ENCODE measurements at places on chromosomes 16 and 17. TPM values are rescaled to one million over a fixed set of nuclear protein-coding genes. Genes with fewer than 3 reads are reported as not detected.

PITPNM3 gene
- polyA plus RNA-seq: 10.2 TPM

LCAT gene
- 29.5 TPM for polyA plus RNA-seq

DPEP1 gene
- polyA plus RNA-seq: 43.9 TPM

ADCY9 gene
- 7.5 TPM for polyA plus RNA-seq

METTL2A gene
- polyA plus RNA-seq: 22.0 TPM

CCL8 gene
- polyA plus RNA-seq: not detected

GRCh38 chr16:73275024-73275423 lies 227.1 kb upstream of the ZFHX3 start:
- DNase-seq: no peak

DNA sequence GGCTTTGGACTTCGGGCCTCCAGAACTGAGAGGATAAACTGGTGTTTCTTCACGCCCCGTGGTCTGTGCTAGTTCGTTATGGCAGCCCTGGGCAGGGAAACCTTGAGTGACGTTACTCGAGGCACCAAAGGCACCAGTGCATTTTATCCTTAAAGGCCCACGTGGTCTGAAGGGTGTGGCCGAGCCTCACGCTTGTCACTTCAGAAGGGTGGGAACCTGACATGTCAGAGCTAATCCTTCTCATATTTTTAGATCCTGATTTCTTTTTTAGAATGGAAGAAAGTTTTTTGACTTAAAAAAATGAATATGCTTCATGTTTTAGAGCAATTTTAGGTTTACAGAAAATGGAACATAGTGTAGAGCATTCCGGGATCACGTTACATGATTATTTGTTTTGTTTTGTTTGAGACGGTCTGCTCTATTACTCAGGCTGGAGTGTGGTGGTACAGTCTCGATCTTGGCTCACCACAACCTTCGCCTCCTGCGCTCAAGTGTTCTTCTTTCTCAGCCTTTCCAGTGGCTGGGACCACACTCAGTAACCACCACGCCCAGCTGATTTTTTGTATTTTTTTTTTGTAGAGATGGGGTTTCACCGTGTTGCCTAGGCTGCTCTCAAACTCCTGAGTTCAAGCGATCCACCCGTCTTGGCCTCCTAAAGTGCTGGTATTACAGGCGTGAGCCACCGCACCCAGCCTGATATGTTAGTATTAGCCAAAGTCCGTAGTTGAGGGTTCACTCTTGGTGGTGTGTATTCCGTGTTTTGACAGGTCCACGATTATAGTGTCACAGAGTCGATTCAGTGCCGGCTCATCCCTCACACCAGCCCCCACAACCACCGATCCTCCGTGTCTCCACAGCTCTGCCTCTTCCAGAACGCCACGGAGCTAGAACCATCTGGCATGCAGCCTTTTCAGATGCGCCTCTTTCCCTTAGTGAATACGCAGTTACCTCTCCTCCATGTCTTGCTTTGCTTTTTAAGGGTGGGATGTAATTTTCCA lies 47.9 kb downstream of the RAB11FIP3 start:
- no peak for DNase-seq

GRCh38 chr16:4051591-4051990 lies 64.7 kb downstream of the ADCY9 start:
- no peak for DNase-seq

- DNase-seq: no peak
These were observed 10.3 kb upstream of the GSG1L start for GRCh38 chr16:28073836-28074235.

- DNase-seq: no peak
These were observed 43.3 kb downstream of the MGAT5B start for GRCh38 chr17:76911299-76912017.

GRCh38 chr16:89189358-89190025 lies 10.8 kb downstream of the SLC22A31 start:
- DNase-seq: no peak
